Tongue (tissue), 3 donors: ENCODE measurements at places on chromosomes 2 and 18.

DNA sequence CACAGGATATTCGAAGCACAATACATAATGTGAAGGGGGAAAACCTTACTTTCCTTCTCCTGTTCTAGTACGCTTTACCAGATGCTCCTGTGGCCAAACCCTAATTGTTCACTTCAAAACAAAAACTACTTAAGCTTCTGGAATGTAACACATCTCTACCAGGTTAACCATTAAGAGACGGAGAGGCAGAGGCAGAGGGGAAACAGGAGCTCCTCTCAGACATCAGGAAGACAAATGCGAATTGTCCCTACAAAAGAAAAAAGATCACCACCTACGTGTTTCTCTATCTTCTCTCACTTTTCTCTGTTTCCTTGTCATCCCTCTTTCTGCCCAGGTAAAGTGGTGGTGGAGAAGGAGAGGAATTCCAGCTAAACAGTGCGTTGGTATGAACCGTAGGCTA, 266.8 kb downstream of the NRXN1 start:
- no peak for DNase-seq

- no peak for DNase-seq
Observed at GRCh38 chr18:77918730-77919129, 669.1 kb downstream of the GALR1 start.

DNA sequence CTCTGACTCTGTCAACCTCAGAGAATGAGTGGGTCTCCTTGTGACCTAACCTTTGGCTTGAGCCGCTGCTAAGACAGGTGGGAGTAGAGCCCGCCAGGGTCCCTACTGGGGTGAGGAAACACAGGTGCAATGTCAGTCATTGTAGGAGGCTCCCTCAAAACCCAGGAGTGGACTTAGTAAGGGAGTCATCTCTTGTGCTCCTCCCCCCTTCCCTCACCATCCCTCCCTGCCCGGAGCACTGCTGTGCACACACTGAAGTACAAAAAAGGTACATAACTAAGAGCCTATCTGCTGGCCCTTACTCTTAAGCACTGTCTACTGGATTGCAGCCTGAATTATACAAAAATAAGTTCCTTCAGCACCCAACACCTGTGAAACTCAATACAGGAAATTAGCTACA, 77.2 kb downstream of the MYO3B start:
- DNase-seq: no peak

DNA sequence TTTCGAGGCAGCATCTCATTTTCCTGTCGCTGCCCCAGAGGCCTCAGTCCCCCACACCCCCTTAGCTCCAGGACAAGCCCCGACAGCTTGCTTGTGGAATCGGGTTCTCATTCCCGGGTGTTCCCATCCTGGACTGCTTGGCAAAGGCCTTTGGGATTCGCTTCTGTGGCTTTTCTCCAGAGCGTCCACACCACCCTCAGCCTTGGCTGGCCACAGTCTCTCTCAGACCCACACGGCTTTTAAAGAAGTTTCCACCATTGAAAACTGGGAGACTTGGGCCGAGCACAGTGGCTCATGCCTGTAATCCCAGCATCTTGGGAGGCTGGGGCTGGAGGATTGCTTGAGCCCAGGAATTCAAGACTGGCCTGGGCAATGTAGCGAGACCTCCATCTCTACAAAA, 2.7 kb downstream of the ESPNL start:
- no peak for DNase-seq

DNA sequence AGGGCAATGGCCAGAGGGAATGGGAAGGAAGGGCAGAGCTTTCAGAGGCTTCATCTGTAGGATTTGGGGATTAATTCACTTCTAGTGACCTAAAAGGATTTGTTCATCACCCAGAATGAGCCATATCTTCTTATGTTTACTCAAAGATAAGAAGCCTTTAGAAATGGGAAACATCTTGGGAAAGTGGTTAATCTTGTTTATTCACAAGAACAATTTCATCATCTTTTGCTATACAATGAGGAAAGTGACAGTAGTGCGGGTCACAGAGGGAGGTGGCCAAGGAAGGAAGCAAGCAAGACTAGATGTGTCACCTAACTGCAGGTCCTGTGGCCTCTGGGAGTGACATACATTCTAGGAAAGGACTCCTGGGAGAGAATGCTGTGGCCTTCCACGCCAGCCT, 140.4 kb upstream of the ALPP start:
- peak; percentile 21 for DNase-seq

- DNase-seq: no peak
Observed at GRCh38 chr2:209918251-209918650, 84.2 kb upstream of the RPE start.

- DNase-seq: no peak
Observed at GRCh38 chr2:65397122-65397521, 35.3 kb downstream of the SPRED2 start.

DNA sequence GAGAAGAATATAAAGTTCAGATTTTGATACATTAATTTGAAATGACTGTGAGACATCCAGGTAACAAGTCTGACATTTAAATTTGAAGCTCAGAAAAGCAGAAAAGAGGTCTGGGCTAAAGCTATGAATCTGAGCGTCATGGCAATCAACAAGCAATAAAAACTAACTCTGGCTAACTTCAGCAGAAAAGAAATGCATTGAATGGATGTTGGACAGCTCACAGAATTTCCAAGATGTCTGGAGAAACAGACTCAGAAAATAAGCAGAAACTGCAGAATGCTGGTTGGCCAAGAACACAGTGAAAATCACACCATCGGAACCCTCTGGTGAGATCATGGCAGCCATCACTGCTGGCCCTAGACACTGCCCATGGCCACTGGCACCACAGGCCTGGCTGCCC, 366.6 kb downstream of the METTL4 start:
- peak; percentile 54 for DNase-seq

DNA sequence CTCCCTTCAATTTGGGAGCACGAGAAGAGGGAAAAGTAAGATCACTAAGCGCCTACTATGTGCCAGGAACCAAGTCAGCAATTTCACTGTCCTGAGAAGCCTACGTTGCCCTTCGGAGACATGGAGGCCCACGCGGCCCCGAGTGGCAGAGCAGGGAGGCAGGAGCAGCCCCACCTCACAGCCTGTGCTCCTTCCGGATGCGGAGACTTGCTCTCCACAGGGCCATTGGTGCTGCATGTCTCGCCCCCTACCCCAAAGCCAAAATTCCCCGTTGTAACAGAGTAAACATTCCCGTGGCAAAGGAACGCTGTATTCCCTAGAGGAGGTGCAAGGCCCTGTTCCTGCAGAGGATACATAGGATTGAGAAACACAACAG, 4.5 kb downstream of the SLC14A2 start:
- no peak for DNase-seq

DNA sequence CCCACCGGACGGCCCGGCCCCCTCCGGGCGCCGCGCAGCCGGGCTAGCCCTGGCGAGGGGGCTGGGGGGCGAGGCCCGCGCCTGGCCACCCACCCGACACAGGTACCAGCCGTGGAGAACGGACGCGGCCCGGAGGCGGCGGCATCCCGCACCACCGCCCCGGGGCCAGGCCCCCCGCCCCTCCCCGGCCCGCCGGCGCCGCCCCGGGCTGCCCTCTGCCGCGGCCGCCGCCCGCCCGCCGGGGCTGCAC, 405 bp downstream of the SOS1 start:
- DNase-seq: no peak
